Iris pigment epithelial cell (primary cell): ENCODE measurements at places on chromosomes 7 and 10.

GRCh38 chr7:2314209-2314955 is at the start of gene SNX8:
TSS of gene SNX8 (minus strand) at chr7:2314441. CDS start at chr7:2314421, 20 bp downstream.
- peak; percentile 81 for DNase-seq

DNA sequence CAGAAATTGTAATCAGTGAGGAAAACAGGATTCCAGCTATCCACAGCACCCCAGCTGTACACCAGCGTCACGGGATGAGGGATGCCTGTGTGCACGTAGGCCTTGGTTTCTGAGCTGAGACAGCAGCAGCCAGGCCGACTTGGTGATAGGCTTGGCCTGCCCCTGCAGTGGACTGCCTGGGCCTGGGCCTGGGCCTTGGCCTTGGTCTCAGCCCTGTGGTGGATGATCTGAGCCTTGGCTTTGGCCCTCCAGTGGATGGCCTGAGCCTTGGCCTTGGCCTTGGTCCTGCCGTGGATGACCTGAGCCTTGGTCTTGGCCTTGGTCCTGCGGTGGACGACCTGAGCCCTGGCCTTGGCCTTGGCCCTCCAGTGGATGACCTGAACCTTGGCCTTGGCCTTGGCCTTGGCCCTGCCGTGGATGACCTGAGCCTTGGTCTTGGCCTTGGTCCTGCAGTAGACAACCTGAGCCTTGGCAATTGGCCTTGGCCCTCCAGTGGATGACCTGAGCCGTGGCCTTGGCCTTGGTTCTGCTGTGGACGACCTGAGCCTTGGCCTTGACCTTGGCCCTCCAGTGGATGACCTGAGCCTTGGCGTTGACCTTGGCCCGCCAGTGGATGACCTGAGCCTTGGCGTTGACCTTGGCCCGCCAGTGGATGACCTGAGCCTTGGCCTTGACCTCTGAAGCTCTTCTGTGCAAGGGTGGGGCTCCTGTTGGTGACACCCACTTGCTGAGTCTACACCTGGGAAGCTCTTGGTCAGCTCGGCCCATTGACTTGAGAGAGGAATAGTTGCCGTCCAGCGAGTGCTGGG is 93.8 kb downstream of the CUX1 start:
- no peak for DNase-seq

DNA sequence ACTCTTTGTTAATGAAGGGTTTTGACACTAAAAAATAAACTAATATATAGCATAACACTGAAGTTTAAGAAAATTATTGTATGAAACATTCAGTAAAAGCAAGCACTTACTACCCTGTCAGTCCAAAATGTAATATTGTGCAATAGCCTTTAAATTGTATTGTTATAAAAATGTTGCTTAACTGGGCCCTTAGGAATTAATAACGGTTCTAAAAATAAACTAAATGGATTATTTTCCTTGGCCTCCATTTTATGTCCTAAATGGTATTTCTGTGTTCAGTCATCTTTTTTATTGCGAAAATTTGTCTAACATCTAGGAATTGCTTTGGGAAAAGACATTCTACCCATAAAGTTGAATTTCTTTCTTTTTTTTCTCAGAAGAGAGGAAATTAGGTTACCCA is 49.0 kb upstream of the ABI1 start:
- DNase-seq: no peak

- no peak for DNase-seq
Measured at GRCh38 chr7:141685285-141686023, 16.5 kb downstream of the DENND11 start.

GRCh38 chr10:126380352-126381076 is 7.8 kb downstream of the ADAM12 start:
- no peak for DNase-seq

DNA sequence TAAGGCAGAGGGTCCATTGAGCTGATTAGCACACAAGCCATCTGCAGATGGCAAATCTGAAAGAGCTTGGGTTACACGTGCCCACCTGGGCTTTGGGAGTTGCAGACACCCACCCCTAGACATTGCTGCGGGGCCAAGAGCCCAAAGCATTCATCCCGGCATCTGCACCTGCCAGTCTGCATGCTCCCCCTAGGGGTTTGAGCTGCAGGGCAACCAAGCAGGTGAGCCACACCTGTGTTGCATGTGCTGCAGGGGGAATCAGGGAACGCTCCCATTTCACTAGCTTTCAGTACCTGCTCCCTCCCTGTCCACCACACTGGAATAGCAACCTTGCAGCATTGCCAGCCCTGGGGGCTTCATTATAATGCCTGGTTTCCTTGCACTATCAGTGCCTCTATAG is 21.1 kb downstream of the C7orf33 start:
- DNase-seq: no peak

DNA sequence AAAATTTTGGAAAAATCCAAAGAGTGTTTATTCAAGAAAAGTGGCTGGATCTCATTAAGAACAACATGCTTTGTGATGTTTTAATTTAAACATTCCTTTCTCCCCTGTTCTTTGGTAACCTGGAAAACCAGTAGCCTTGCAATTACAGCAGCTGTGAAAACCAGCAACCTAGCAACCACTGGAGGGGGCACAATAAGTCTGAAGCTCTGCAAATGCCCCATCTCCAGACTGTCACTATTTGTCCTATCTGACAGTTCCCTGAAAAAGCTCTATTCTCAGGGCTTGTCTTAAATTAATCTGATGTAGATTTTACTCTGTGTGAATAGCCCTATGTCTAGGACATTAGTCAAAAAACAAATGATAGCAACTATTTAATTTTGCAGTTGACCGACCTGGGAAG is 137.6 kb upstream of the THSD7A start:
- no peak for DNase-seq

- DNase-seq: peak; percentile 82
Measured at GRCh38 chr7:40008223-40008815, 58.3 kb downstream of the CDK13 start.

DNA sequence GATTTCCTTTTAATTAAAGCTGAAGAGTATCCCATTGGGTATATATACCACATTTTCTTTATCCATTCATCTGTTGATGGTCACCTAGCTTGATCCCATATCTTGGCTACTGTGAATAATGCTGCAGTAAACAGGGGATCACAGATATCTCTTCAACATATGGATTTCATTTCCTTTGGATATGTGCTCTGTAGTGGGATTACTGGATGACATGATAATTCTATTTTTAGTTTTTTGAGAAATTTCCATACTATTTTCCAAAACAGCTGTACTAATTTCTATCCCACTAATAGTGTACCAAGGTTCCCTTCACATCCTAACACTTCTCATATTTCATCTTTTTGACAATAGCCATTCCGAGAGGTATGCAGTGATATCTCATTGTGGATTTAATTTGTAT is 48.8 kb upstream of the PRPS1L1 start:
- no peak for DNase-seq

DNA sequence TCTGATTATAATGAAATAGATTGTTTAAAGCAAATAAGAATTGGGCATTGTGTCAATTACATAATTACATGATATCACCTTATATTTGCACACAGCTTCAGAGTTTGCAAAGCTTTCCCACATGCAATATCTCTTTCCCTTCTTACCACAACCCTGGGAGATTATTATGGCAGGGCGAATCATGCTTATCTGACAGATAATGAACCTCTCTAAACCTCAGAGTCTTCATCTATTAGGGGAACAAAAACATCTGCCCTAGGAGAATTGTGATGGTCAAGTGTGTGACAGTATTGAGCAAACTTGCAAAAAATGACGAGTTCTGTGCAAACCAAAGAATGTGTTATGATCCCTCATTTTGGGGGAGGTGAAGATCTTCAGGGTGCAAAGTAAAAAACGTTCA is 90.0 kb downstream of the MYOF start:
- peak; percentile 30 for DNase-seq

GRCh38 chr10:78716043-78716660 is 352.6 kb upstream of the ZMIZ1 start:
- DNase-seq: no peak

DNA sequence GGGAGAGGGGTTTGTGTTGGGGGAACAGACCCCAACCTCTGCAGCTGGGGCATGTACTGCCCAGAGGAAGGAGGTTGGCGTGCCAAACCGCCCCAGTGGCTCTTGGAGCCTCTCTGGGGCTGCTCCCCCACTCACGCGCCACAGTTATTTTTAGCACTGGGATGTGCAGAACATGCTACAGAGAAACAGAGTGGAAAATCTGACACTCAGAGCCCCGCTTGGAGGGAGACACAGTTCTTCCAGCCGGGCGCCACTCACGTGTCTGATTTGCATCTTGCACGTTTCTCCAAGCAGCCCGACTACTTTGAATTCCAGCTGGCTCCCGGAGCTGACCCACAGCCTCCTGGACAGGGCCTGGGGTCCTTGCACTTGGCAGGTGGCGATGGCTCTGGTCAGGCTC is 182.0 kb downstream of the RPS24 start:
- peak; percentile 14 for DNase-seq

- no peak for DNase-seq
Measured at GRCh38 chr7:5170251-5170650, 19.8 kb upstream of the WIPI2 start.

DNA sequence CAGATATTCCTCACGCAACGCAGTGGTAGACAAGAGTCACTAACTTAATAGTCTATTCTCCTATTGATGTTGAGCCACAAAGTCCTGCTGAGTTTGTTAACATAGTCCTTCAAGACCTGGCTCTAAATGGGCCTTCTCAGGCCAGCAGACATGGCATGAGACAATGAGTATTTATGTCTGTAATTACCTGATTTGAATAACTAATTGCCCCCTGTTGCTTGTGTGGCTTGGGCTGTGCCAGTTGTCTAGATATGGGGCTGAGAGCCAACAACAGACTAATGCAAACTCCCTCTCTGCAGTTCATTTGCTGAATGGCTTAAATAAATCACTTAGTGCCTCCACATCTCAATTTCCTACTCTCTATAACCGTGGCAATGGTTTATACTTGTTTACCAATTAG is 65.5 kb upstream of the VWC2 start:
- no peak for DNase-seq

DNA sequence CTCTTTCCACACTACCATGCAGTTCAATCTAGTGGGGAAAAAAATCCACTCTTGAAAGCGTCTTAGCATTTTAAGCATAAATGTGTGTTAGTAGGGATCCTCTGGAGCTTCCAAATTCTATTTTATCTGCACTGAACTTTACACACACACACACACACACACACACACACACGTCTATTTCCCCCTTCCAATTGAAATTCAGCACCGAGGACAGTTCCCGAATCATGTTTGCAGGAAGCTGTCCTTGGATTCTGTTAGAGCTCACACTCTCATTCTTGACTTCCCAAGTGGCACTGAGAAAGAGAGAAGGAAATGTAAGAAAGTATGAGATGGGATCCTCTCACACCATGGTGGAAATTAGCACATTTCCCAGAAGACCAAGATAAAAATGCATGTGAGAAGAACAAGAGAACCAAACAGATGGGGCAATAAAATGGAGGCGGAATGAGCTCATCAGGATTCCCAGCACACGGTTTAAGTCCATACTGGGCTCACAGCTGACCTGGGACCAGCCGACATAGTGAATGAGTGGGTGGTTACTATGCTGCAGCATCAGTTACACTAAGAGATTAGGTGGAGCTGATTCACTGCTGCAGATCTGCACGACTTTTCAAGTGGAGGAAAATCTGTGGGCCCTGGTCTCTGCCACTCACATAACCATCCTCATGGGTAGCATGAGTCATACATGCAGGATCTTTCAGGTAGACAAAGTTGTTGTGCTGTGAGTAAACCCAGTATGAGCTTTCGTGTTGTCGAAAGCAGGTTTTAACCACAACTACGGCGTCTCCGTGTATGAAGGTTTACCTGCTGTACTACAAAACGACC is 3.3 kb upstream of the NPTX2 start:
- DNase-seq: peak; percentile 20

DNA sequence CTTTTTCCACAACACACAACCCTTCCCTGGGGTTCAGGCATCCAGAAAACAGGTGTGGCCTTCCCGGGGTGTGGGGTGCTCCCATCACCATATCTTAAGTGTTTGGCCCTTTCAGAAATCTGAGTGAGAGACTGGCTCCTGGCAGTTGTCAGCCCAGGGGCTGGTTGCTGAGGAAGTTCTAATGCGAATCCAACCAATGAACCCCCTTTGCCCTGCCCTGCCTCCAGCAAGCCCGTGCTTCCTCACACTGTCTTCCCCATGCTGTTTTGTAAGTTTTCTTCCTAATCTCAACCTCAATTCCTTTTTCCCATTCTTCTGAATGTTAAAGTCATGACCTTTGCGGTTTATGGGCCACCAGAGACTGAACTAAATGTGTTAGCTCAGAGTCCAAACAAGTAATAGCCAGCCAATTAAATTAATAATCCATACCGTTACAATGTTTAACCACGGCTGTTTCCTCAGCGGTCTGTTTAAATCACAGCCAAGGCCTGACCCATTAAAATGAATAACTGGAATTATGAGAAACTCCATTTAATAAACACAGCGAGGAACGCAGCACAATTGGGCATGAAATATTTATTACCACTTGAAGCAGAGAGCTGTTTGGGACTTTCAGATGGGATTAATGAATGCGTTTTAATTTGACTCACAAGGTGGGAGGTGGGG is 90.9 kb upstream of the TCF7L2 start:
- no peak for DNase-seq

DNA sequence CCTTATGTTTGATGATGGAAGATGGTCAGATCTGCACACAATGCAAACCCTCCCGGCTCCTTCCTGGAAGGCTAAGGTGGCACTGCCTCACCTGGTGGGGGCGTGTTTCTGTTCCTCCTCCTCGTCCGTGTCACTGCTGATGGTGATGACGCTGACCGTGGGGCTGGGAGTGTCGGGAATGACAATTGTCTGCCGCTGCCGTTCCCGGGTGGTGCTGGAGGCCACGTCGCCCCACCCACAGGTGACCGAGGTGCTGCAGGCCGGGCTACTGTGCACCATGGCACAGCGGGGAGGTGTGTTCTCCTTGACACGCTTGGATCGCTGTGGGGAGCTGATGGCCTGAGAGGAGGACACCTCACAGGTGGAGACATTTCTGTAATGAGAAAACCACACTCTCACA is 73.1 kb downstream of the CLEC2L start:
- no peak for DNase-seq

- no peak for DNase-seq
Measured at GRCh38 chr10:84599254-84599653, 270.9 kb downstream of the CCSER2 start.

GRCh38 chr7:90994601-90995000 is 269.6 kb upstream of the FZD1 start:
- no peak for DNase-seq

DNA sequence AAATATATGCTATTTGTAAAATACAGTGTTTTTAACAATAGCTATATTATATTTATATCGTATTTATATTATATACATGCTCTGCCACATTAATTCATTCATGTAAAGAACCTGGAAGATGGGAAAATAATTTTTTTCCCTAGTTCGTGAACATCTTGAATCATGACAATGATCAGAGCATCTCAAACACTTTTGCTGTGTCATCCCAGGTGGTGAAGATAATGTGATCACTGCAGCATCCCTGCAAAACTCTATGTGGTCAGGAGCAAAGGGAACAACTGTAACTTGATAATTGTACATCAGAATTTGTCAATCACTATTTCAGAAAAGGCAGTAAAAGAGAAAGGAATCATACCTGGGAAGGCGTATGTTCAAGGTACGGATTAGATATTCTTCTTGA is 39.3 kb downstream of the RAPGEF5 start:
- DNase-seq: no peak
